Peyer's patch (tissue), 4 donors: ENCODE measurements at places on chromosomes 6 and 20.

GRCh38 chr20:33568378-33568777, 78.5 kb downstream of the CBFA2T2 start:
- no peaks in the 10 kb centered on the region for H3K36me3 ChIP-seq
- H3K27ac ChIP-seq = no peak overlapping the region
- H3K4me3 ChIP-seq = no peak overlapping the region
- no peaks in the 10 kb centered on the region for H3K27me3 ChIP-seq

- H3K36me3 ChIP-seq = no peaks in the 10 kb centered on the region
- H3K27me3 ChIP-seq = no peaks in the 10 kb centered on the region
- H3K27ac ChIP-seq = no peak overlapping the region
- DNase-seq = no peak
- no peak overlapping the region for H3K4me3 ChIP-seq
Measured at GRCh38 chr6:9128970-9129369, 693.6 kb upstream of the SLC35B3 start.

DNA sequence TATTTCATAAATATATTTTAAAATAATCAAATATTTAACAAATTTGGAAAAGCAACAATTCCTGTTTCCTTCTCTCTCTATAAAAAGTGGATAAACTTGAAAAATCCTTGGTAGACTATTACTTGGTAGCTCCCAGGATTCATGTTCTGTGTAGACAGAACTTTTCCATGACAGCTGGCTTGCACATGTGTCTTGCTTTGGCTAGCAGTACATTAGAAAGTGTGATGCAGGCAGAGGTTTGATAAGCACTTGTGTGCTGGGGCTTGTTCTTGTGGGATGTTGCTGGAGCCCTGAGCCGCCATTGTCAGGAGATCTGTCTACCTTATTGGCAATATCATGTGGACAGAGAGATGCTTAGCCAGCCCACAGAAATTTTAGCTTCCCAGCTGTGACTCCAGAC, 327.2 kb downstream of the CDKAL1 start:
- no peak for DNase-seq
- no peaks in the 10 kb centered on the region for H3K27me3 ChIP-seq
- H3K36me3 ChIP-seq = no peaks in the 10 kb centered on the region
- H3K4me1 ChIP-seq = no peaks in the 10 kb centered on the region
- H3K4me3 ChIP-seq = no peak overlapping the region
- no peak overlapping the region for H3K27ac ChIP-seq

GRCh38 chr6:157983406-157984119, 1.9 kb downstream of the SYNJ2 start:
- no peak overlapping the region for H3K4me3 ChIP-seq
- H3K4me1 ChIP-seq = peaks cover 36% of the 10 kb centered on the region
- H3K27me3 ChIP-seq = no peaks in the 10 kb centered on the region
- H3K36me3 ChIP-seq = no peaks in the 10 kb centered on the region

- no peak overlapping the region for H3K4me3 ChIP-seq
- DNase-seq = no peak
- no peaks in the 10 kb centered on the region for H3K27me3 ChIP-seq
- no peaks in the 10 kb centered on the region for H3K4me1 ChIP-seq
Measured at GRCh38 chr6:106600329-106600728, 29.0 kb downstream of the RTN4IP1 start.

GRCh38 chr6:21846541-21847451, 253.2 kb downstream of the SOX4 start:
- no peak overlapping the region for H3K27ac ChIP-seq
- no peaks in the 10 kb centered on the region for H3K27me3 ChIP-seq
- DNase-seq = no peak

DNA sequence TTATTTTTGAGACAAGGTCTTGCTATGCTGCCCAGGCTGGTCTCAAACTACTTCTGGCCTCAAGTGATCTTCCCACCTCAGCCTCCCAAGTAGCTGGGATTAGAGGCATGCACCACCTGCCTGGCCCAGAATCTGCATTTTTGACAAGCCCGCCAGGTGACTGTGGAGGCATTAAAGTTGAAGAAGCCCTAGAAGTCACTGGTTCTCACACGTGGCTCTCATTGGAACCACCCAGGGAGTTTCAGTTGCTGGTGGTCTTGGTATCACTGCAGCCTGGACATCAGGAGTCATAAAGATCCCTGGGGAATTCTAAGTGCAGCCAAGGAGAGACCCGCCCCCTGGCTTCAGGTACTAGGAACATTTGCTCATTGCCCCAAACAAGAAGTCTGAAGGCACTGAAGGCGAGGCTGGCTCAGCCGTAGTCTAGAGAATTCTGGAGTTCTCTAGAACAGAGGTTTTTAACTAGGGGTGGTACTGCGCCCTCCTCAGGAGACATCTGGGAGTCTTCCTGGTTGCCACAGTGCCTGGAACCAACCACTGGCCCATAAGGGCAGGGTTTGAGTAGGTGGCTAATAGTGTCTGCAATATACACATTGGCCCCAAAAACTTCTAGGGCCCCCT, 182.8 kb downstream of the ZMYND8 start:
- no peak for DNase-seq
- H3K4me3 ChIP-seq = no peak overlapping the region
- H3K27ac ChIP-seq = no peak overlapping the region
- H3K4me1 ChIP-seq = no peaks in the 10 kb centered on the region
- no peaks in the 10 kb centered on the region for H3K27me3 ChIP-seq

GRCh38 chr6:146056506-146056905, 27.6 kb downstream of the GRM1 start:
- DNase-seq = no peak
- no peaks in the 10 kb centered on the region for H3K4me1 ChIP-seq
- H3K27ac ChIP-seq = no peak overlapping the region
- H3K36me3 ChIP-seq = no peaks in the 10 kb centered on the region
- H3K4me3 ChIP-seq = no peak overlapping the region
- no peaks in the 10 kb centered on the region for H3K27me3 ChIP-seq

DNA sequence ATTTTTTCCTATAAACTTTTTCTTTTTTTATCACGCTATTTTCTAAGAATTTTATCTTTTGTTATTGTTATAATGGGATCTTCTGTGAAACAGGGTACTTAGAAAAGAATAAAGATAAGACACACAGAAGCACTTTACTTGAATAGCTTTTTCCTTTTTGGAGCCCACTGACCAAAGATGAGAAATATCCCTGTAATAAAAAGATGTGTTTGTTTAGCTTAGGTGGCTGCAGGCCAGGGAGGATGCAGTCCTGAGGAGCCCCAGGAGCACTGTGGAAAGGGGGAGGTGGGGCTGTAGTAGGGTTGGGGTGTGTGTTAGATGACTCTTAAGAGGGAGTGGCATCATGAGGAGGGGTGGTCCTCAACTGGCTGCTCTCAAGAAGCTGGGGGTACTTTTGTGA, 128.6 kb downstream of the ARID1B start:
- H3K27ac ChIP-seq = no peak overlapping the region
- no peaks in the 10 kb centered on the region for H3K36me3 ChIP-seq
- DNase-seq = no peak
- no peaks in the 10 kb centered on the region for H3K27me3 ChIP-seq
- no peak overlapping the region for H3K4me3 ChIP-seq
